Activated T-helper 1 cell treated with anti-CD3 and anti-CD28 coated beads, Interleukin-2, amount 50 U/mL, for 16 hours (primary cell): ENCODE measurements at places on chromosomes 6 and 20.

GRCh38 chr20:57394121-57395082 lies 3.2 kb downstream of the RBM38 start:
- no peak for DNase-seq

DNA sequence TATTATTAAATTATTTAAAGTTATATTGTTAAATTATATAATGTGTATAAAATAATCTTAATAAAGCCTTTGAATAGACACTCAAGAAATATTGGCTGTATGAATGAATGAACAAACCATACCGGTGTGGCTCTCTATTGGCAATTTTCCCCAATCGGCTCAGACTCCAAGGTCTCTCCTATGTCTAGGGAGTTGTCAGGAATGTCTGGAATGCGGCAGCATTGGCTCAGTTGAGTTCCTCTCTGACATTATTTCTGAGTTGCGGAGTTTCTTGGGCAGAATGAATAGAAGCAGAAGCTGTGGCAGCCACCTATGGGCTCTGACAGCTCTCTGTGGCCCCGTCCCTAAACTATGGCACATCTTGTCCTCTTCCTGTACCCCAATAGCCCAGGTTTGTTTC lies 111.0 kb downstream of the SOBP start:
- DNase-seq = no peak

- no peak for DNase-seq
Observed at GRCh38 chr6:74851596-74851995, 354.3 kb downstream of the COL12A1 start.

DNA sequence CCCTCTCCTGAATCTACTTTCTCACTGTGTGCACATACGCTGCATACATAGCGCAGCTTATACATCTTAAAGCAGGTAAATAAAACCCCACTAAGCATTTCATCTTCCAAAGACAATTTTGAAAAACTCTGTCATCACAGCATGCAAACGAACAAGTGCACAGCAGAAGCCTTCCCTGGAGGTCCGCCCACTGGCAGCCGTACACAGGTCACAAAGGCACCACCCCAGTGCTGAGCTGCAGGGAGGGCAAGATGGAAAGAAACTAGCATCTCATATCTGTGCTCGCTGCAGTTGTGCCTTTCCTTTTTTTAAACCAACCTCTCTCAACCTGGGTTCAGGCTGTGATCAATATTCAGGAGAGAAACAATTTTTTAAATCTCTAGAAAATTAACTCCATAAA lies 73.3 kb downstream of the HUS1B start:
- DNase-seq = no peak

- DNase-seq = no peak
Observed at GRCh38 chr6:90428514-90428913, 131.9 kb upstream of the BACH2 start.

DNA sequence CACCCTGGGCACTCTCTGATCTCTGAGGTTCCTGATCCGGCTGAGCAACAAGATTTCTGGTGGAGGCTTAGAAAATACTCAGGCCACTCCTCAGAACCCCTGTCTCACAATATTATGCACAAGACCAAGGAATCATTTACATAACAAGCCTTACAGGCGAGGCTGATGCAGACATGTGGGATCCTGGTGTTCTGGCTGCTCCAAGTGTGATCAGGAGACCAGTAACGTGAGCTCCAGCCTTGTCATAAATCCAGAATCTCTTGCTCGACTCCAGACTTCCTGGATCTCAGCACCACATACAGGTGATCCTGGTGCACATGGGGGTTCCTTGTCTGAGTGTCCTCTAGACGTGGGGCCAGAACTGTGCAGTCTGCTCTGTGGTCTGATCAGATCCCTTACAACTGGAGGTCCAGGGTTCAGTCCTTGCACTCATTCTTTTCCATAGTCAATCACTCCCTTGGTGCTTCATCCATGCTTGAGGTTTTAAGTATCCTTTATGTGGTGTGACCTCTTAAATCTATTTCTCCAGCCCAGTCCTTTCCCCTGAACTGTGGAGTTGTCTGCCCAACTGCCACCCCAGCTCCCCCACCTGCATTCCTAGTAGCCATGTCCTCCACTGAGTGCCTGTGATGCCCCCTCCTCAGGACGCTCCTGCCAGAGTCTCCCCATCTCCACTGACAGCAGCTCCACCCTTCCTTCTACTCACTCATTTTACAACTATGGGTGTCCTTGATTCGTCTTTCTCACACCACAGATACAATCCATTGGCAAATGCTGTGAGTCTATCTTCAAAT lies 5.1 kb downstream of the HLA-C start:
- no peak for DNase-seq

GRCh38 chr6:10769419-10769818 lies 21.8 kb downstream of the TMEM14B start:
- DNase-seq = no peak

DNA sequence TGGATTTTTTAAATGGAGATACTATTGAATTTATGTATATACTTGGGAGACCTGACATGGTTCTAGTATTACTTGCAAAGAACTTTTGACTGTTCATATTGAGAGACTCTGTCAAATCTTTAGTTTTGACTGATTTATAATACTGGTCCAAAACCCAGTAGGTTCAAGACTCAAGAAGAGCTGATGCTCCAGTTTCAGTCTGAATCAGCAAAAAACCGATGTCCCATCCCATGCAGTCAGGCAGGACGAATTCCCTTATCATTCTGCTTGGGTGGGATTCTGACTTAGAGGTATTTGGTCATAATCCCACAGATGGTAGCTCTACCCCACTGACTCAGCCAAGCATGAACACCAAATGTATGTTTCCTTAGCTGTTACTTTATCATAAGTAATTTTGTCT lies 29.5 kb downstream of the ZNF334 start:
- no peak for DNase-seq

DNA sequence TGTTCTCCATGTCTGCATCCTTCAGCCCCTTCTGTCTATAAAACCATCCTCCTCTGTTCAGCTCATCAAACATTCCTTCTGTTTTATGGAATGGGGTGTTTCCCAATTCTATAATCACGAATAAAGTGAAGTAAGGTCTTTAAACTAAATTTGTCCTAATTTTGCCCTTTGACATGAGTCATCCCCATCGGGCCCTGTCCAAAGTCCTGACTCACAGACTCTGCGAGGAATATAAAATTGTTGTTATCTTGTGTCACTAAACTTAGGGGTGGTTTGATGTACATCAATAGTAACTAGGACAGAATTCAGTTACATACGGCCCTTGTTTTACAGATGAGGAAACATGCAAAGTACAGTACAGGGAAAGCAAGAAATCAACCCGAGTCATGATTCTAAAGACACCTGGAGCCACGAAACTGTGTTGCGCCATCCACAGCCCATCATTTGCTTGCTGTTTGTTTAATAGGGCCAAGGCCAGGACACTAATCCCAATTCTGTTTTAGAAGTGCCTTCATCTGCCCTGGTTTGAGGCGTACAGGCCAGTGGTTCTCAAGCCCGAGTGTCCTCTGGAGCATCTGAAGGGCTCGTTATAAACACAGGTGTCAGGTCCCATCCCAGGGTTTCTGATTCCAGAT lies 2.8 kb downstream of the ACSS1 start:
- no peak for DNase-seq
